Activated CD4-positive, alpha-beta T cell treated with anti-CD3 and anti-CD28 coated beads, Interleukin-2, amount 10 ng/mL, durations not matched to agents 24 days and 14 days (primary cell): ENCODE measurements at places on chromosomes 2 and 18. TPM values are rescaled to one million over a fixed set of nuclear protein-coding genes. Genes with fewer than 3 reads are reported as not detected.

- no peaks in the 10 kb centered on the region for H3K36me3 ChIP-seq
- no peaks in the 10 kb centered on the region for H3K4me1 ChIP-seq
- no peak overlapping the region for H3K4me3 ChIP-seq
- DNase-seq, result no peak
These were observed 55.6 kb downstream of the ACAA2 start for GRCh38 chr18:49757513-49758262.

GRCh38 chr2:108921096-108922030 is 67.7 kb downstream of the EDAR start:
- H3K27ac ChIP-seq, result no peak overlapping the region
- no peak for DNase-seq
- H3K36me3 ChIP-seq, result no peaks in the 10 kb centered on the region
- no peaks in the 10 kb centered on the region for H3K27me3 ChIP-seq

GRCh38 chr2:54528311-54528955 is 72.3 kb downstream of the SPTBN1 start:
- H3K4me1 ChIP-seq, result peaks cover 24% of the 10 kb centered on the region
- no peak overlapping the region for H3K27ac ChIP-seq
- H3K36me3 ChIP-seq, result no peaks in the 10 kb centered on the region

DNA sequence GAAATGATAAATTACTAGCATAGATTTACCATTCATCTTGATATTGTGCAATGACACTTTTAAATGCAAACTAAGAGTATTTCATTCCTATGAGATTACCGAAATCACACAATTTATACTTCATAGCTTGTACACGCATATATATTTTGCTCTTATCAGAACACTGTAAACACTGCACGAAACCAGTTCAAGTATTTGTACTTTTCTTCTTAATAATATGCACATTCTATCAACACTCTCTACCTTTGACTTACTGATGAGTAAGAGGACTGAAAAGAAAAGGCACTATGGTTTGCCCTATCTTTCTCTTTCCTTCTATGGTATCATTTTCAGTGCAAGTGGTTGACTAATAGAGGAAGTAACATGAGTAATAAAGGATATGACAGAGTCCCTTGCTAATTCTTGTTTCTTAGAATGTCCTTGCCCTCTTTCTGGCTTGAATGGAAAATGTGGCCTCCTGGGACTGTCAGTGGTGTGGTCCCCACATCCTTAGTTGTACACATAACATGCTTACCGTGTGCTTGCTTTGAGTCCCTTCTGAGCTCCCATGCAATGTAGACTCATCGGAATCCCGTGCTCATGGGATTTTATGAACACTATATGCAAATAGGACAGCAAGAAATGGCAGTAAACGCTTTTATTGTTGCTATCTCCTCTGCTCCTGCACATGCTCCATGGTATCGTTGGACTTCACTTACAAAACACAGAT is 363.5 kb upstream of the TNP1 start:
- peak overlapping the region; percentile 86 for H3K27ac ChIP-seq
- peaks cover 42% of the 10 kb centered on the region for H3K4me1 ChIP-seq
- H3K27me3 ChIP-seq, result peaks cover 4% of the 10 kb centered on the region

DNA sequence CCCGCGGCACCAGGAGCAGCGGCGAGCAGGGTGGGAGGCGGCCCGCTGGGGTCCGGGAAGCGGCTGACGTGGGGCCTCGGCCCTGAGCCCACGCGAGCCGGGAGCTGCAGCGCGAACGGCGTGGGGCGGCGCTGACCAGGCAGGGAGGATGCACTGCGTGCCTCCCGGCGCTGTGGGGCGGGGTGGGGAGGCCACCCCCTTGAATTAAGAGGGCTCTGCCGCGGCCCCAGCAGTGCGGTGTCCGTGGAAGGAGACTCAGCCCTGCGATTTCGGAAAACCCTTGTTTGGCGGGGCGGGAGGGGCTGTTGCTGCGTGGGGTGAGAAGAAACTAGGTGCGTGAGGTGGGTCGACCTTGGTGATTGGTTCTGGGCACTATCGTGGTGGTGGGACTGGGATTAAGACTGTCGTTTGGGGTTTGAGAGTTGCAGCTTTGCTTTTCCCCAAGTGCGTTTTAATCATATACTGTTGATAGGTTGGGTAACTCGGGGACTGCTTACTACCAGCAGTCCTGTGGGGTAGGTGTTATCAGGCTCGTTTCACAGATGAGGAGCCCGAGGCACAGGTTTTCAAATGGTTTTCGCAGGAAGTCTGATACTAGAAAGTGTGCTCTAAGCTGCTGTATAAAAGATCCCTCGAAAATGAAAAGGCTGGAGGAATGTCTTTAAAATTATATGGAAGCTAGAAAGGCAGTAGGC is 722 bp downstream of the ACSL3 start:
- peaks cover 9% of the 10 kb centered on the region for H3K4me1 ChIP-seq
- no peak overlapping the region for H3K27ac ChIP-seq
- peaks cover 9% of the 10 kb centered on the region for H3K27me3 ChIP-seq

DNA sequence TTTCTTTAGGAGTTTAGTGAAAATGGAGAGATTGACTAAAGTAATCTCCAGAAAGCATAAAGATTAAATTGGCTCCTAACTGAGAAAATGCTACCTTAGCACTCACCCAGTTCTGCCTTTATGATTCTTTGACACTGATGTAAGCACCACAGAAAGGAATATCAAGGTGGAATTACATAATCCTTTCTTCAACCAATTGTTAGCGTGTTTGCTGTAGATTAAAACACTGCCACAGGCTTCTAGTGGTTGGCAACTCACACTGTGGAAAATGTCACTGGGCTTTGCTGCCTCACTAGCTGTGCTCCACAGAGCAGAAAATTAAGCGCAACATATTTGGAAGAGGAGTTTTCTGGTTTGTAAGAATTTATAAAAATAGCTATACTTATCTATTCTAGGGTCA is 104.1 kb downstream of the DLGAP1 start:
- no peak for DNase-seq
- H3K4me1 ChIP-seq, result no peaks in the 10 kb centered on the region
- no peak overlapping the region for H3K27ac ChIP-seq
- H3K36me3 ChIP-seq, result no peaks in the 10 kb centered on the region

DNA sequence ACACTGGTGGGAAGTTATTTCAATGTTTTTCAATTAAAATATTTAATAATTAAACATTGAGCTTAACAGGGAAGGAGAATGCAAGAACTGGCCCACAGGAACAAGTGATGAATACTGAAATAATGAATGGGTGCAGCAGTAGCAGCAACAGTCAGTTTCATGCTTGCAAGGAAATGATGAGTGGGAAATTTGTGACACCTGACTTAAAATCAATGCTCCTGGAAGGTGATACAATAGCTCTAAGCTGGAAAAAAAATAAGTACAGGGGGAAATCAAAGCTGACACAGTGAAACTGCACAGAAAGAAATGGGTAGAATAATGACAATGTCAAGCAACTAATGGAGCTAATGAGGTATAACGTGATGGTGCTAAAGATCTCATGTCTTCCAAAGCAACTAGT is 184.5 kb downstream of the IKZF2 start:
- no peaks in the 10 kb centered on the region for H3K4me1 ChIP-seq
- DNase-seq, result peak; percentile 8
- H3K36me3 ChIP-seq, result no peaks in the 10 kb centered on the region
- H3K27ac ChIP-seq, result no peak overlapping the region
- no peak overlapping the region for H3K4me3 ChIP-seq

GRCh38 chr2:419687-420317 is 131.9 kb upstream of the ALKAL2 start:
- peaks cover 19% of the 10 kb centered on the region for H3K27me3 ChIP-seq
- H3K4me1 ChIP-seq, result peaks cover 3% of the 10 kb centered on the region
- no peak overlapping the region for H3K27ac ChIP-seq
- peak; percentile 14 for DNase-seq
- no peaks in the 10 kb centered on the region for H3K36me3 ChIP-seq

DNA sequence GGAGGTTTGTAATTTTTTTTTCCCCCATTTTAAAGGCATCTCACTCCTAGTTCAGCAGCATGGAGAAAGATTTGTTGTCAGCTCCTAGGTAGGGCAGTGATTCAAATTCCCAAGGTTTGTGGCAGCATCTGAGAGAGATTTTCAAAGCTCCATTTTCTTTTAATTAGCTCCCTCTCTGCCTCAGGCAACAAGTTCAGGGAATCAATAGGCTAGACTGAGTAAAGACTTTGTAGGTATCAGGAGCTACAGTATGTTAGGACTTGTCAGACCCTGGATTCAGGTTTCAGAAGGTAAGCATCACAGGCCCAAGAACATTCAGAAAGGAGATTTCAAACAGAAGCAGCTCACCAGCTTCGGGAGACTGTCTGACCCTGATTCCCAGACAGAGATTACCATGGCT is 273.3 kb upstream of the ERBB4 start:
- H3K27ac ChIP-seq, result no peak overlapping the region

DNA sequence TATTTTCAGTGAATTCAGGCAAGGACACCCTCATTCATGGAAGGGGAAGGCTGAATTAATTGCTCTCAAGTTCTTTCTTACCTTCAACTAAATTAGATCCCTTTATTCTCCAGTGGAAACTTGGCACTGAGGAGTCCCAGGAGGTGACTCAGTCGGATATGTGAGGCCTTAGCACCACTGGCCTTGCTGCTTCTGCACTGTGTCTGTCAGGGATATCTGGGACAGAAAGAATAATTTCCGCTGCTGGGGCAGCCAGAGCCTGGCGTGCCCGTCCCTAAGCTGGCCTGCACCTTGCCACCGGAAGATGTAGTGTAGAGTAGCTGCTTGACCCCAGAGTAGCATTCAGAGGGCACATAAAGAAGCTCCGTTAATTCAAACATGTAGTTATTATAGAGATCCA is 53.4 kb downstream of the LIMS1 start:
- peaks cover 45% of the 10 kb centered on the region for H3K4me1 ChIP-seq
- H3K27me3 ChIP-seq, result no peaks in the 10 kb centered on the region
- no peak for DNase-seq
- H3K4me3 ChIP-seq, result no peak overlapping the region

- H3K4me3 ChIP-seq, result no peak overlapping the region
- H3K27me3 ChIP-seq, result no peaks in the 10 kb centered on the region
- no peak overlapping the region for H3K27ac ChIP-seq
- no peaks in the 10 kb centered on the region for H3K4me1 ChIP-seq
- no peaks in the 10 kb centered on the region for H3K36me3 ChIP-seq
- DNase-seq, result no peak
These were observed 1160.4 kb upstream of the ZEB2 start for GRCh38 chr2:145680276-145680675.

DNA sequence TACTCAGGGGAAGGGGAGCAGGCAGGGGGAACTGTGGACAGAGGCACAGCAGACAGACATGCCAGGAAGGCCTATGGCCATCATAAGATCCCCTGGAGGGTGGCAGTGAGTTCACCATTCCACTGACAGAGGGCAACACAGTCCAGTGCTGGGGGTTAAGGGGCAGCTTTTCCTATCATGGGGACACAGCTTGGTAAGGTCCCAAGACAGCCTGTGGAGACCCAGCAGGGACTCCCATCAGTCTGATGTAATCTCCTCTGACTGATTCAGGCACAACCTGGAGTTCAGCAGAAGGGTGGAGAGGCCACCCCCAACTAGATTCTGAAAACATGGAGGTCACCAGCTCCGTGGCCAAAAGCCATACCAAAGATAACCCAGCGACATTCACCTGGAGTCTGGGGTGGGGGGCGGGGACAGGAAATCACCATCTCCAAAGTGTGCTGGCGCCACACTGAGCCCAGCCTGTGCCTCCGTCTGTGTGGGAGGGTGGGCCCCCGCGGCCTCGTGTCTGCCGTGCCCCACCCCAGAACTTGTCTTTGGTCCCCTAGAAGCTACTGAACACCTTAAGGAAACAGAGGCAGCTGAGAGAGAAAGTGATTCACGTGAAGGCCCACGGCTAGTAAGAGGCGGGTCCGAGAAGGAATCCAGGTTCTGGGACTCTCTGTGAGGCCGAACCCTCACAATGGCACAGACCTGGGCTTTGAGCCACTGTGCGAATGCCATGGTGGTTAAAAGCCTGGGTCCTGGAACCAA is 28.6 kb downstream of the DNMT3A start:
- H3K4me3 ChIP-seq, result peak overlapping the region; percentile 91
- H3K27me3 ChIP-seq, result no peaks in the 10 kb centered on the region
- peaks cover 58% of the 10 kb centered on the region for H3K4me1 ChIP-seq
- DNase-seq, result peak; percentile 73
- peak overlapping the region; percentile 97 for H3K27ac ChIP-seq

GRCh38 chr2:54274781-54275242 is 18.8 kb upstream of the TSPYL6 start:
- no peak overlapping the region for H3K4me3 ChIP-seq
- no peaks in the 10 kb centered on the region for H3K27me3 ChIP-seq
- H3K36me3 ChIP-seq, result no peaks in the 10 kb centered on the region
- H3K27ac ChIP-seq, result no peak overlapping the region
- no peak for DNase-seq

DNA sequence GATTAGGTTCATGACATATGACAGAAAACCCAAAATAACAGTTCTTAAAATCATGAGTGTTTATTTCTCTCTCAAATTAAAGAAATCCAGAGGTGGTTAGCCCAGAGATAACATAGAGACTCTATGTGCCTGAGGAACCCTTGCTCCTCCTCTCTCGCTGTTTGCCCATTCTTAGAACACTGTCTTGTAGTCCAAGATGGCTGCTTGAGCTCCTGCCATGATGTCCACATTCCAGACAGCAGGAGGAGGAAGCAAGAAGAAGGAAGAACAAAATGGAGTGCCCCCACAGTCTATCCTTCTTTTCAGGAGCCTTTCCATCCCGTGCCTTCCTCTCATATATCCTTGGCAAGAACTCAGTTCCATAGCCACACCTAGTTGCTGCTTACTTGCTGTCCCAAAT is 13.9 kb upstream of the ST8SIA5 start:
- H3K27me3 ChIP-seq, result peaks cover 2% of the 10 kb centered on the region
- H3K4me1 ChIP-seq, result no peaks in the 10 kb centered on the region
- no peak overlapping the region for H3K27ac ChIP-seq
- DNase-seq, result no peak

DNA sequence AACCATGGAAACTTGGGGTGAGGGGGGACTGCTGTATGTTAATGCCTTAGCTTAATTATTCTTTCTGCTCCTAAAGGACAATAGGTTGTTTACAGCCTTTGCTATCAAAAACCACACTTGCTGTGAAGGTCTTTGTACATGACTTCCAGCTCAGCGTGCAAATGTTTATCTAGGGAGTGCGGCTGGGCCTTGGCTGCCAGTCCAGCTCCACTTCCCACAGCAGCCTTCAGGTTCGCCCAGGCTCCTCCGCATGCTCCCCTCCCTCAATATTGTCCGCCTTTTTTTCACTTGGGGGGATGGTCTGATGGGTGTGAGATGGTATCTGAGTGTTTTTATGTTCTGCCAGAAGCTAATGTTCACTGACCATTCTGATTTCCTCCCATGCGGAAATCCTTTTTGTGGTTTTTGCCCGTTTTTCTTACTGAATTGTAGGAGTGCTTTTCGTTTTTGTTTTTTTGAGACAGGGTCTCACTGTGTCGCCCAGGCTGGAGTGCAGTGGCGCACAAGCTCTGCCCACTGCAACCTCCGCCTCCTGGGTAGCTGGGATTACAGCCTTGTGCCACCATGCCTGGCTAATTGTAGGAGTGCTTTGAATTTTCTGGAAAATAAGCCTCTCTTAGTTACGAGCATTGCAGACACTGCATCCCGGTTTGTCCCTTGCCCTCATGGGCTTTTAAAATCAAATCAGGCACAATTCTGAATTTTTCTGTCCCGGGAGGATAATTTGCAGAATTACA is 28.8 kb downstream of the SH3BP4 start:
- no peaks in the 10 kb centered on the region for H3K36me3 ChIP-seq
- no peak for DNase-seq
- H3K27me3 ChIP-seq, result no peaks in the 10 kb centered on the region
- H3K4me3 ChIP-seq, result no peak overlapping the region
- H3K4me1 ChIP-seq, result no peaks in the 10 kb centered on the region

INHA gene
- not detected in 2 replicates for total RNA-seq

ZNF2 gene
- total RNA-seq, result 4.4 and 5.4 TPM in 2 replicates

NFATC1 gene
- total RNA-seq, result 105 and 107 TPM in 2 replicates

ELOA2 gene
- not detected in 2 replicates for total RNA-seq

TUBA3D gene
- not detected in 2 replicates for total RNA-seq

ASB18 gene
- not detected in 2 replicates for total RNA-seq

RGPD3 gene
- 0.21 TPM in 2 replicates for total RNA-seq
